AG09319 (cell line): ENCODE measurements at places on chromosomes 12 and 14.
A peak's percentile ranks its signal among the peaks of the same experiment; 100 is the strongest.

DNA sequence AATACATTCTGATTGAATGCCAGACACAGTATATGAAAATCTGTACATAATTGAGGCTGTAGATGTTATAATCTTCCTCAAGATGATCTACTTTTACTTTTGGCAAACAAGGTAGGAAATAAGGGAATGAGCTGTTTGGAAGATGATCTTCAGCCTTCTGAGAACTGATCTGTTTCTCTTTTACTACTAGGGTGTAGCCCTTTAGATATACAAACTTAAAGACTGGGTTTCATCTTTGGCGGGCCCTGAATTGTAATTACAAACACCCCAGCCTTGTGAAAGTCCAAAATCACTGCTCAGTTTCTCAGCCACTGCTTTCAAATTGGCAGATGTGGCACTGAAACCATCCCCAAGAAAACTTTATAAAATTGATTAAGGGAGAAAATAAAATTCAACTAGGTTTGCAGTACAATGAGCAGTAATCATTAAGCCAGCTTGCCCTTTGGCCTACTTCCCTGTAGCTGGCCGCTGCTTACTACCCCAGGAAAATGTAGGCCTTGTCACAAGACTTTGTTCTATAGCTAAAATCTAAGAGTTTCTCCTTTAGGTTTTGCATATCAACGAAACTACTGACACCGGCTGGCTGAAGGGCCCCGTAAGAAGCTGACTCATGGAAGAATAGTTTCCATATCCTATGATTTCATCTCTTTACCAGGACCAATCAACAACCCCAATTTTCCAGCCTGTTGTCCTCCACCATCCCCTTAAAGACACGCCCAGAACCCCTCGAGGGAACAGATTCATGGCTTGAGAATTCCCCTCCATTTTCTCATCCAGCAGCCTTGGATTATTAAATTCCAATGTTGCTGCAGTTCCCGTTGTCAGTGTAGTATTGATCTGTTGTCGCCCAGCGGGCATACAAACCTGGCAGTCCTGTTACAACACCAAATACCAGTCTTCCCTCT lies 210.8 kb downstream of the PCNX1 start:
- no peak for DNase-seq

DNA sequence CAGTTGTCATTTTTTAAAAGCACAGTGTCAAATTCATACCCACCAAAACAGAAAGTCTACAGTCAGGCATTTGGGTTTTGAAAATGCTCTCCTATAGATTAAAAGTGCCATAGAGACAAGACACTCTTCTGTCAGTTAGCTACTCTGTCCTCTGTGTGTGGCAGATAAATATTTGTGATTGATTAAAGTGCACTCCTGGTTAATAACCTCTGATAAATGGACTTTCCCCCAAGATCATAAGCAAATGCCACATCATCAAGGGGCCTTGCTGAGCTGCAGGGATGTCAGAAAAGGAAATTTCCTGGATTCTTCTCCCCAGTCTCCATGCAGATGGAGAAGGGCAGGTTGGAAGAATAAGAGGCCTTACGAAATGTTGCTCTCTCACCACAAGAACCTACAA lies 1329.5 kb upstream of the TMEM132C start:
- no peak for DNase-seq

GRCh38 chr12:50200552-50201273 lies 33.5 kb upstream of the CERS5 start:
- DNase-seq = no peak

DNA sequence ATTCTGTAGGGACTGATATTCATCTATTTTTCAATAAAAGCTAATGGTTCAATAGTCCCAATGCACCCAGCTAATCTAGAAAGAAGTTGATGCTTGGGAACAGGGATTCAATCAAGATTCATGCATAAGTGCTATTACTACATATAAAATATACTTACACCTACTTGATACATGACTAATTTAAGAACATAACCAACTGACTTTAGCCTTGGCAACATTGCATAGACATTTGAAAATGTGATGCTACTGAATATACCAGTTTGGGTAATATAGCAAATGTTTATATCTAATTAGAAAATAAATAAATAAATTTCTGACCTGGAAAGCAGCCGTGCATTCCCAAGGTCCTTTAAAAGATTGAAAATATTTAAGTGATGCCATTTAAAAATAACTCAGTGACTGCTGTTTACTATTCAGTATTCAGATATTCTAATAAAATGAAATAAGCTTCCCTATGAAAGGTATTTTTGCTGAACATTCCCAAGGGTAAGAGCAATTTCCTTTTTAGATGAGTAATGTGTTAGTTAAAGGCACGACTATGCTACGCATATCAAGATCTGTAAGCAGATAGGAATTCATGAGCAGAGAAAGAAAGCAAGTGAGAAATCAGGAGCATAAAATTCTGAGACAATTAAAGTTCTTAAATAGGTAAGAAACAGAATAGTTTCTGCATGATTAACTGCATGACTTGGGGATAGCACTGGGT lies 160.6 kb upstream of the SYT1 start:
- peak; percentile 14 for DNase-seq

GRCh38 chr12:38783304-38783703 lies 122.1 kb downstream of the CPNE8 start:
- no peak for DNase-seq

GRCh38 chr12:87720967-87721366 lies 308.2 kb downstream of the C12orf50 start:
- DNase-seq = no peak

DNA sequence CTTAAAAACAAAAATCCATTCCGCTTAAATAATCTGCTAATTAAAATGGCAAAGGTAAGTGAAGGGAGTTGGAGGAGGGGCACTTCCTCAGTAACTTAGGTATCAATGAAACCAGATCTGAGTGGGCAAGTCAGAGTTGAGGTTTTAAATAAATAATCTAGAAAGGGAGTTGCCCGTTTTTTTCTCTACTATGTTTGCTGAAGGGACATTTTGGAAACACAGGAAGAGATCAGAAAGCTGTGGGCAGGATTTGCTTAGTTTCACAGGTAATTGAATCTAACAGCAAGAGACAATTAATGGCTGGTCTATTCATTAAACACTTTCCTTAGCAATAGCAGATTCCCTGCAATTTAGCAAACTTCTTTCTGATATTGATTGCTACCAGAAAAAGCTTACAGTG lies 186.0 kb upstream of the ABCD2 start:
- DNase-seq = no peak

GRCh38 chr14:32565256-32565655 lies 236.2 kb downstream of the AKAP6 start:
- DNase-seq = no peak

- DNase-seq = no peak
Measured at GRCh38 chr12:11981121-11981733, 89.5 kb upstream of the BCL2L14 start.

DNA sequence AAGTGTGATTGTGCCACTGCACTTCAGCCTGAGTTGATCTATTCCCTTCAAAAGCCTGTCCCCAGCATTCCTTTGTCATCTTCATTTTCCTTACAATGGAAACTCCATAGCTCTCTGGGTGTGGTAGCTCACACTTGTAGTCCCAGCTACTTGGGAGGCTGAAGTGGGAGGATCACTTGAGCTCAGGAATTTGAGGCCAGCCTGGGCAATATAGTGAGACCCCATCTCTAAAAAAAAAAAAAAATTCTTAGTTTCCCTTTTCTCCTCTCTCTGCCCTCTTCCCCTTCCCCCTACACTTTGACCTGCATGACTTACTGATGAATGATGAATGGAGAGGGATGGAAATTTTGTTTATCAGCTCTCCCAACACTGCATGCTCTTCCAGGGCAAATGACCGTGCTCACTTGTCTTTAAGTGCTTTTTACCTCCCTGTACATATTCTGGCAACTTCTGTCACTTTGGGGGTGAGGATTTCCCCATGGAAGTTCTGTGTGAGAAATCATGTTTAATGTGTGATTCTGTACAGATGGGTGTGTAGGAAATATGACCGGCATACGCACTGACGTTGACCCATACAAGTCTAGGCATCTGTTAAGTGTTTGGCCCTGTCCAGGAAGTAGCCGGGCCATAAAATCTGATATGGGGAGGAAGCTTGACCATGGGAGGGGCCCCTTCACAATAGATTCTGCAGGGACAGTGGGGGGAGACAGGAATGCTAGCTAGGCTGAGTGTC lies 65.4 kb downstream of the ZFP36L1 start:
- no peak for DNase-seq

DNA sequence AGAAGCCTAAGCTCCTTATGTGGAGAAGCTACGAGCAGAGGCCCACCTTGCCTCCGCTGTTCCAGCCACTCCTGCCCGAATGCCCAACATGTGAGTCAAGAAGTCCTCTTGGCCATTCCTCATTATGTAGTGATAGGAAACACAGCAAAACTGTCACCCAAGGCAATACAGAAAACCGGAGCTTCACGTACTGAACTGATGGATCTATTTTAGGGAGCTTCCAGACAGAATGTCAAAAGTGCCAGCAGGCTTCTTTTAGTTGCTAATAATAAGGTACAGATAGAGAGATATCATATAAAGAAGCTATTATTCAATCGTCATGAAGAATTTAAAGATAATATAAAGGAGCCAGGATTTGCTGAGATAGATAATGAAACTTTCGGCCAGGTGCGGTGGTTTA lies 91.6 kb upstream of the SYT10 start:
- DNase-seq = no peak

- DNase-seq = no peak
Measured at GRCh38 chr14:20516921-20517320, 11.6 kb downstream of the RNASE10 start.
